SW 1271 (cell line): ENCODE measurements at places on chromosomes 13 and 19.

DNA sequence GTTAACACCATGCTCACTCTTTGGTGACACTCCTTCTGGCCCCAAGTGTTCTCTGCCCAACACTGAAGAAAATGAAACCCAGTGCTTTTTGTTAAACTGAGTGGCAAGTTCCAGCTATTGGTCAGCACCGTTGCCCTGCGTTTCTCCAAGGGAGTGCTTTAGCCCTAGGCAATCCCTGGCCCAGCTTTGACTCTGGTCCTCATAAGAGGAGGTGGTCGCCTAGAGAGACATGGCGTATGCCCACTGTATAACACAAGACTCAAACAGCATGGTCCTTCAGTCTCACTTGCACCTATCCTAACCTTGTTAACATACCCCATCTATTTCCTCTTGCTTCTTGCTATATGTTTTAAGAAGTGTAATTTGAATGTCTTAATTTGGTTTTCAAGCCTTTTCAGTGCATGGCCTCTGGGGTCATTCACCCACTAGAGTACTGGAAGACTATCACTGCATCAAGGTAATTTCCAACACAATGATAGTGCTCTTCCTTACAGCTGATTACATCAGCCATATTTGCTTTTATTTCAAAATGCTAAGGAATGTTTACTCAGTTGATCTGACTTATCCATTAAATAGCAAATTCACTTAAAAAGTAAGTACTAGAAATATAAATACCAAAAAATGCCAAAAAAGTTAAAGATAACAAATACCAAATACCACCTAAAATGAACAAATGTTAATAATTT is 190.5 kb upstream of the SOX21 start:
- no peak for DNase-seq

GRCh38 chr19:47100290-47100689 is 13.3 kb downstream of the ZC3H4 start:
- DNase-seq: no peak

GRCh38 chr19:29524912-29525831 is 622 bp upstream of the VSTM2B start:
- DNase-seq: no peak

DNA sequence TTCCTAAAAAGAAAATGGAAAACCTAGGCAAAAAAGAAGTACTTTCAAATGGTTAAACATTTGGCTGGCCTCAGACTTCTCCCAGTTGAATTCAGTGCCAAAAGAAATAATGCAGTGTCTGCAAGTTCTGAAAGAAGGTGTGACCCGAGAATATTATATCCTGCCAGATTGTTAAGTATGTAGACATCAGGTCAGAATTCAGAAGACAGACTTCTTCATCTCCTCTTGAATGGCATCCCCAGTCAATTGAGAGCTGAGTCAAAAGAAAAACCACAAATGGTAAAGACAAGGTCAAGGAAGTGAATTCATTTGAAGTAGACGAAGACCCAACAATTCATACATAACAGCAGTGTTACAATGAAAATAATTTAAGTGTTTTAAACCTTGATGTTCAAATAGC is 194.5 kb downstream of the NBEA start:
- no peak for DNase-seq

- DNase-seq: no peak
Observed at GRCh38 chr13:99383946-99384345, 76.7 kb upstream of the GPR183 start.

DNA sequence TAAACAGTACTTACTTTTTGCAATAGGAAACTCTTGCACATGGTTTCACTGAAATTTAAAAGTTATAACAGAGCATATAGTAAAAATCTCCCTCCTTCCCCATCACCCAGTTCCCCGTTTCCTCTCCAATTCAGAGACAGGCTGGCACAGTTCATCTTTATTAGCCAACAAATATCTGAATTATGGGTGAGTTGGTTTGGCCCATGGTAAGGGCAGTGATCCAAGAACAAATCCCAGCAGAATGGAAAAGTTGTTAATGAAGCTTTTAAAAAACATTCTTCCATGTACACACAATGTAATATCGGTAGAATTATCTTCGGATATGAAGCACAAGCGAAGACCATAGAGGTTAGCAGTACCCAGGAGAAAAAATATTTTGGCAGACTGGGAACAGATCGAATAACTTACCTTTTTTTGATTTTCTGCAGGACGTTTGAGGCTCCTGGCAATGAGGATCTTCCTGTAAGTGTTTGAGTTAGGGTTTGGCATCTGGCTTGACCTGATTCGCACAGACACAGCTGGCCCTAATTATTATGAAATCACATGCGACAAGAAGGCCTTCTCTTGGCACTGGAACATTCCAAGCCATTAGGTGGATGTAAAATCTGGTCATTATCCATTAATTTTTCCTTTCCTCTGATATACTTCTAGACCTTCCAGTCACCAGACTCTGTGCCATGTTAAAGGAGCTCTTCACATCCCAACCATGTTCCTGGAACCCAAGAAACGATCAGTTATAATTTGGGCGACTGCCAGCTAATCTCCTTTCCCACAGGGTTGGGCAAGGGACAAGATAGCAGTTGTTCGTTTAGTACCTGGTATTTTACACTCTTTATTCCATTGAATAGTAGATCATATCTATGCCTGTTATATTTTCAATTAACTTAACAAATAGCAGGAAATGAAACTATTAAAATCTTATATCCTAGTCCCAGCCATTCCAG is 139.4 kb upstream of the TSC22D1 start:
- DNase-seq: no peak

DNA sequence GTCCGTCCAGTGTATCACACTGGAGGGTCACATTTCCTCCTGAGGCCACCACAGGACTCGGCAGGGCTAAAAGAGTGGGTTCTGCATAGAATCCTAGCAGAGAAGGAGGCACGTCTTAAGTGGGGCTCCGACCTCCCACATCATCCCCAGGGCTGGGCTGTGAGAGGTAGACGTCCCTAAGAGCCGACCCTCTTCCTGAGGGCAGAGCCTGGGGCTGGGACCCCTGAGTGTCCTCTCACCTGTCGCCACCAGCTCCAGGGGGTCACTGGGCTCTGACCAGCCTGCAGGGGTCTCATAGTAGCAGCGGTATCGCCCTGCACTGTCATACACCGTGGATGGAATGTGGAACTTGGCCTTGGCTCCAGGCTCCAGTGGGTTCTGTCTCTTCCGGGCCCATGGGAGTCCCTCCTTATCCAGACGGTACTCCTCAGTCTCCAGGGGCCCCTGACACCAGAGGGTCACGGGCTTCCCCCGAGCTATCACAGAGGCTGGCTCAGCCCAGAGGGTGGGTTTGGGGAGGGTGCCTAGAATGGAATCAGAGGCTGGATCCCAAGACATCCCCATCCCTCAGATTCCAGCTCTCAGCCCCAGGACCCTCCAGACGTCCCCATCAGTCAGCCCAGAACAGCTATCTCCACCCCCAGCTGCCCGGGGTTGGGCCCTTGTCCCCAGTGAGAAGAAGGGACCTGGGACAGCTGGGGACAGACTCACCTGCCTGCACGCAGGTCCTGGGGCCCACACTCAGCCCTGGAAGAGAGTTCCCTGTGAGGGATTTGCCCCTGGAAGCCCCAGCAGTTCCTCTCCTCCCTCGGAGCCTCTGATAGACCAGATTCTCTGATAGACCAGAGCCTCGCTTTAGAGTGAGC is 590 bp downstream of the LILRB5 start:
- no peak for DNase-seq

DNA sequence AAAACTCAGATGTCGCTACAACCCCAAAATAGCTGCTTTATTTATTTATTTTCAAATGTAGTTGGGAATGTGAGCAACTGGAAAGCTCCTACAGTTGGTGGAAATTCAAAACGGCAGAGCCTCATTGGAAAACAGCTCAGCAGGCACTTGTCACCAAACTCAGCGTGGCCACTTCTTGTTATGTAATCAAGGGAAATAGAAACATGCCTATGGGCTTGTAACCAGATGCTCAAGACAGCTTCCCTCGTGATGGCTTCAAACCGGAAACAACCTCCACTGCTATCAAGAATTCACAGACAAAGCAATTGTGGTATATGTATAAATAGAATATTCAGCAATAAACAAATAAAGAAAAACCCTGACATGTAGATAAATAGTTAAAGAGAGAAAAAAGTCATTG is 627.8 kb upstream of the SLC10A2 start:
- DNase-seq: no peak
